Subcutaneous adipose tissue (tissue), 4 donors: ENCODE measurements at places on chromosomes 6 and 20. TPM values are rescaled to one million over a fixed set of nuclear protein-coding genes. Genes with fewer than 3 reads are reported as not detected.

The PTGIS gene
- 32.1 TPM for total RNA-seq

The COL11A2 gene
- 0.17 TPM for total RNA-seq

The TSPO2 gene
- total RNA-seq = not detected

The ACSS1 gene
- total RNA-seq = 35.6 TPM

The BCKDHB gene
- total RNA-seq = 26.6 TPM

The OPN5 gene
- not detected for total RNA-seq

The GPX5 gene
- not detected for total RNA-seq
